ENCODE measurements at places on chromosomes 12 and 14.
A peak's percentile ranks its signal among the peaks of the same experiment; 100 is the strongest.

DNA sequence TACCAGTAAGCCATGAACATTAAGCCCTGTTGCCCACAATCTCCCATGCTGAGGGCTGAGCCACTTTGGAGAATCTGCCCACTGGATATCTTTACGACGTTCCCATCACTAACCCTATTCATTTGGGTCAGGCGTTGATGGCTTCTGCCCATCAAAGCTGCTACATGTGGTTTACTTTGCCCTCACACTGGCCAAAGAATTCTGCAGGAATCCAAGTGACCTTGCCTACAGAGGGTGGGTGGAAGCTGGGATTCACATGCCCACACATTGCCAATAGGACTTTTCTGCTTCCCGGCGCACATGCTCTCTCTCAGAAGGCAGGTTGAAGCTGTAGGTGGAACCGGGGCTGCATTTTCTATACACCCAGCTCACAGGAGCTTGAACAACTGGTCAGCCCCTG lies 28.3 kb downstream of the OAS2 start:
- no peak for DNase-seq

GRCh38 chr12:51922762-51923505 lies 15.6 kb downstream of the ACVRL1 start:
- DNase-seq = peak; percentile 57

GRCh38 chr12:546920-547845 lies 87.4 kb downstream of the B4GALNT3 start:
- DNase-seq = peak; percentile 81

GRCh38 chr14:38578278-38578681 lies 322.4 kb upstream of the CLEC14A start:
- DNase-seq = no peak

GRCh38 chr12:85644508-85644907 lies 191.7 kb downstream of the RASSF9 start:
- DNase-seq = no peak

DNA sequence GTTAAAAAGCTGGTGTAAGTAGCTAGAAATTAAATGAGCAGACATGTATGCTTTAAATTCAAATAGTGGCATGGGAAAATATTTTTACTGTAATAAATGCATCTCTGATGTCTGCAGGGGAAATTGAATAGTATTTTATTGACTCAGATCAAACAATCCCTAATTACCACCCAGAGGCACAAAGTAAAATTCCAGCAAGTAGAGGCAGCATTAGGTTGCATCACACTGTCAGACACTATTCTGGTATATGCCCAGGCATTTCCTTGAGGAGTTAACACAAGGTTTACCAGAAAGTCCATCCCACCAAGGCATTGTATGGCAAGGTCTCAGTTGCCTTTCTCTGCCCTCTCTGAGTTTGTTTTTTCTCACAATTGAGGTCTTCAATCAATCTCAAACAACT lies 201.6 kb upstream of the KITLG start:
- DNase-seq = no peak

- peak; percentile 38 for DNase-seq
These were observed 87.5 kb downstream of the SETD3 start for GRCh38 chr14:99393059-99393655.

- DNase-seq = no peak
These were observed 4.2 kb downstream of the RNF31 start for GRCh38 chr14:24151404-24152080.

- DNase-seq = no peak
These were observed 61.4 kb upstream of the SCN8A start for GRCh38 chr12:51529651-51529970.

DNA sequence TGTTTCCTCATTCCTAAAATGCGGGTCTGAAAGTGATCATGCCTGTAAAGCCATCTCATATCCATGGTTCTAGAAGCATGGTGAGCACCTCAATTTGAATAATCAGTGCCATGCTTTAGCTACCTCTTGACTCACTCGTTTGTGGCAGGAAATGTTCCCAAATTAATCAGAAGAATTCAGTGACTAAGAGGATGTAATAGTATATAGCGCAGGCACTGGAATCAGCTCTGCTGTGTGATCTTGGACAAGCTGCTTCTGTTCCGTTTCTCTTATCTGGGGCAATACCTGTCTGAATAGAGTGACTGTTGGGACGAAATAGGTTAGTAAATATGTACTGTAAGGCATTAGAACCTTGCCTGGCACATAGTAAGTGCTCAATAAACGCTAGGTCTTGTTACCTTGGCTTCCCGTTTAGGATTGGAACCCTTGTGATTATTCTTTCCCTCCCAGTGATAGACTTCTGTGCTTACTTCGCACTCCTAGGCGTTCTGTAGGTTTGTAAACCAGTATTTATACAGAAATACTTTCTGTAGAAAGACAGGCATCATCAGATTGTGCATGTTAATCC lies 820 bp upstream of the SMAGP start:
- no peak for DNase-seq

- DNase-seq = no peak
These were observed 110.7 kb downstream of the SLC25A21 start for GRCh38 chr14:37061697-37062096.

GRCh38 chr12:104199964-104200363 lies 15.6 kb upstream of the TXNRD1 start:
- no peak for DNase-seq

DNA sequence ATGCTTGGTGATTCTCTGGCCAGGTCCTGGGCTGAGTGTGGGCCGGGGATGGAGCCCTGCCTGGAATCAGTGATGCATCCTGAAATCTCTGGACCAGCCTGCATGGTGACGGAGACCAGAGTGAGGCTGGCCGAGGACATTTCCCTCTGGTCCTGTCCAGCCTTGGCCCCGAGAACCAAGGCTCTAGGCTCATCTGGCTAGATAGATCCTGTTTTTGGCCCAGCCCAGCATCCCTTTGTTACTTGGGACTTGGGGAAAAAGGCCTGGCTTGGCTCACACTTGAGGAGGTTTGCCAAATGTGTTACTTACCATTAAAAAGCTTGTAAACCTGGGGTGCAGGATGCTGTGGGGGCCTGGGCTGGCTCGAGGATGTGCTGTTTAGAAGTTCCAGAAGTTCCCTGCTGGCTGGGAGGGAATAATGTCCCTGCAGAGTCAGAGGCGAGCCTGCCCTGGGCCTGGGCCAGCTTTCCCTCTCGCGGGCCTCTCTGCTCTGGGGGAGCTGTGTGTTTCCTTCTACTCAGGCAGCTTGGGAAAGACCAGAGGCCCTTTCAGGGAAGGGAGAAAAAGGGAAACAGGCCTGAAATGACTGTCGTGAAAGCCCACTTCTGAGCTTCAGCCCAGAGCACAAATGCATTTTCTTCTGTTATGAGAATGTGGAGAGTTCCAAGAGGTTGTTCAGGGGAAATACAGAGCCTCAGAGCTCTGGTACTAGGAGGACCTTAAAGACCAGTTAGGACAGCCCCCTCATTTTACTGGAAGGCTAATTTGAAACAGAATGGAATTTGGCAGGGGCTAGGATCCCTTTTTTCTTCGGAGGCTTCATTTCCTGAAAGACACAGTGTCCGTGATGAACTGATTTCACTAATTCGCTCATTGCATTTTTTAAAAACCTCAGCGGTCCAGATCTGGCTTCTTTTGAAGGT lies 47.2 kb upstream of the CTDSP2 start:
- peak; percentile 96 for DNase-seq

GRCh38 chr12:124836759-124837158 lies 26.9 kb downstream of the SCARB1 start:
- no peak for DNase-seq

DNA sequence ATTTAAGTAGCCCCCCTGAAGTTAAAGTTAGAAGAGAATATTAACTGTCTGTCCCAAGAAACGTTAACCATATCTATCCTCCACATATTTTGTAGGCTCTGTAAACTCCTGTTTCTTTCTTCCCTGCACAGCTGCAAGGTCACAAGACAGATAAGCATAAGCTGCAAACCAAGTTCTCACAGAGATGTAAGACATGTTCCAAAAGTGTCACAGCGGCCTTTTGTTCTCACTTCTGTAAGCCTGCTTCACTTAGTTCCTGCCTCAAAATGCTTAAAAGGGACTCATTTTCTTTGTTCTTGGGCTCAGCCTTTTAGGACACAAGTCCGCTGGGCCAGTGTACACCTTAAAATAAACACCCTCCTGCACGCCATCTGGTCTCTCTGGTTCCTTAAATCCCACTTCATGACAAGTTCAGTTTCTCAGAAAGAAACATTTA lies 3.2 kb downstream of the RNASE1 start:
- no peak for DNase-seq

GRCh38 chr14:90409209-90409730 lies 12.4 kb downstream of the CALM1 start:
- DNase-seq = peak; percentile 50

- no peak for DNase-seq
These were observed 5.9 kb downstream of the SPTLC2 start for GRCh38 chr14:77610553-77610952.

DNA sequence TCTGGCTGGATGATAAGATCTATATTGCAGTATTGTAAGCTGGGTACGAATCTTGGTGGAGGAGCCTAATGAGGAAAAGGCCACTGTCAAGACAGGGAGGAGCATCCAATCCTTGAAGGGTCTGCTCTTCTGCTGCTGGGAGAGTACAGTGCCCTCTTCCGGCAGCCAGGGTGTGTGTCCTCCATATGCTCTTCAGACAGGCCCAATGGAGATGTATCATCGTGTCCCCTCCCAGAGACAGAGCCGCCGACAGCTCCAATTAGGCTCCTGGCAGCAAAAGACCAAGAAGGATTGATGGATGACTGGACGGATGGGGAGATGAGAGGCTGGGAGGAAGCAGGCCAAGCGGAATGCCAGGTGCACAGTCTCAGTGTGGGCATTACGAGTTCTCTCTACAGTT lies 51.6 kb upstream of the PIWIL1 start:
- DNase-seq = no peak

- no peak for DNase-seq
These were observed 501.0 kb downstream of the RERGL start for GRCh38 chr12:17588968-17589367.

GRCh38 chr12:75750716-75751306 lies 239.4 kb upstream of the KRR1 start:
- no peak for DNase-seq

- DNase-seq = no peak
These were observed 43.6 kb upstream of the NAA30 start for GRCh38 chr14:57346741-57347140.

GRCh38 chr12:95634622-95635621 lies 83.6 kb upstream of the USP44 start:
- DNase-seq = no peak

DNA sequence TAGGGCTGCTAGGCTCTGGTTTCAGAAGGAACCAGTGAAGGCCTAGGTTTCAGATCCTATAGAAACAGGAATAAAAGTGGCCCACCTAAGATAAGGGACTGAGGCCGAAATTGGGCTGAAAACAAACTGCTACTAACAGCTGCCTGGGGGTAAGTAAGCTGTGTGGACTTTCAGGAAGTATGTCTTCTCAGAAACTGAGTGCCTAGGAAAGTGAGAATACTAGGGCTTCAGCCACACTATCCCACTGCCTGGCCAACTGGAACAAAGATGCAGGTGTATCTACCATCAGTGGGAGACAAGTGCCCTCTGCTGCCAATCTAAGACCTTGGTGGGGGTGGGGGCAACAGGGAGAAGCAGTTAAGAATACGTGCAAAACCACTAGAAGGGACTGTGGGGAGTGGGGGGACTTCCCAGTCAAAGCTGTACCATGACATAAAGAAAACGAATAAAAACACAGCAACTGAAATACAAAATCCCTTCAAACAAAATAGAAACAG lies 82.5 kb downstream of the MED13L start:
- no peak for DNase-seq

DNA sequence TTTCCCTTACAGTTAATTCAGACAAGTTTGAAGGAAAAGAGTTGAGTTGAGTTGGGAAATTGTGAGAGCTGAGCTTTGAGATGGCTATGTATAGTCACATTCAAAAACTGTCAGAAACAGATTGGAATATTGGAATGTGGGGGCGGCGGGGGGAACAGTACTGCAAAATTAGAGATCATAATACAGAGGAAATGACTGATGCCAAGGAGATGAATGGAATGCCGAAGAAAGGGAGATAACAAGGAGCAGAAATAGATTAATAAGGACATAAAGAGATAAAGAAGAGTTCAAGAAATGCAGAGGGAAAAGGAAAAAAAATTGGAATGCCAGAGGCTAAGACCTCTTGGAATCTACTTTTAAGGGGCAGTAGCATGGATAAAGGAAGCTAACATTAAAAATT lies 3.2 kb upstream of the OR4K5 start:
- DNase-seq = no peak

- no peak for DNase-seq
These were observed 236.9 kb upstream of the SFSWAP start for GRCh38 chr12:131473741-131474709.

DNA sequence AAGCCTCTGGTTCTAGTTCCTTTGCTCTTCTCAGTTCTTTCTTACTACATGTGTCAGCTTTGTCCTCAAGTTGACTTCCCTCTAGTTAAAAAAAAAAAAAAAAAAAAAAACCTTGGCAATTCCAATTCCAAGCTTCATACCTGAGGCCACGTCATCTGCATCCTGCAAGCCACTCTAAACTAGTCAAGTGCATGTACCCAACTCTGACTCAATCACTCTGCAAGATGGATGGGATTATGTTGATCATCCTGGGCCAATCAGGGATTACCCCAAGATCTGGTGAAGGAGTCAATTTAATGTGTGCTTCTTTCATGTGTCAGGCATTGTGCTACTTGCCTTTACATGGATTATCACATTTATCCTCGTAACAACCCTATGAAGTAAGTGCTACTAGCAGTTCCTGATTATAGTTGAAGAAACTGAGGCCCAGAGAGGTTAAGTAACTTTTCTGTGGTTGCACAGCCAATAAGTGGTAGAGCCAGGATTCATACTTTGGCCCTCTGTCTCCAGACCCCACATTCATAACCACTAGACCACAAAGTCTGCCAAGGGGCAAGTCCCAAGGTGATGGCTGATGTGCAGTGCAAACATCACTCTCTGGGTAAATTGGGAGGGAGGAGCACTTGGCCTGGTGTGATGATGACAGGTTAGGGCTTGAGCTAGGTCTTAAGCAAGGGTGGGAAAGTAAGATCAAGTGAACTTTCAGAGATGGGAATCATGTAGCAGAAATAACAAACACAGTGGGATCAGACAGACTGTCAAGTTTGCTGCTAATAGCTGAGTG lies 17.3 kb upstream of the CCND2 start:
- no peak for DNase-seq

DNA sequence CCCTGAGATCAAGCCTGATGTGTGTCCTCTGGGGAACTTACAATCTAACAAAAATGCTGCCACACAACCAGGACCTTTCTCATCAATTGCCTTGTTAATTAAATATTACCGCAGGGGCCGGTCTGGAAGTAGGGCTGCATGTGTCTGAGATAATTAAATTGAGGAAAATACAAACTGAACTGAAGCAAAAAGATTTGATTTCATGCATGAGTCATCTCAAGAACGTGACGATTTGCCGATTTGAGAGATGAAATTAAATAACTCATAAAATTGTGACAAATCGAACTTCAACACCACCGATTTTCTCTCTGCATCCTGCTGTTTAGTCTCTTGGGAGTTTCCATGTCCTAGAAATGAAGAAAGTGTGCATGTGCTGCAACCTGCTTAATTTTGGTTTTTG lies 94.6 kb upstream of the DAAM1 start:
- DNase-seq = no peak

- no peak for DNase-seq
These were observed 452.7 kb downstream of the BCL11B start for GRCh38 chr14:98819132-98819866.
